ENCODE measurements at places on chromosomes 4 and X.

GRCh38 chr4:126004941-126005340, 690.2 kb downstream of the FAT4 start:
- DNase-seq: no peak

DNA sequence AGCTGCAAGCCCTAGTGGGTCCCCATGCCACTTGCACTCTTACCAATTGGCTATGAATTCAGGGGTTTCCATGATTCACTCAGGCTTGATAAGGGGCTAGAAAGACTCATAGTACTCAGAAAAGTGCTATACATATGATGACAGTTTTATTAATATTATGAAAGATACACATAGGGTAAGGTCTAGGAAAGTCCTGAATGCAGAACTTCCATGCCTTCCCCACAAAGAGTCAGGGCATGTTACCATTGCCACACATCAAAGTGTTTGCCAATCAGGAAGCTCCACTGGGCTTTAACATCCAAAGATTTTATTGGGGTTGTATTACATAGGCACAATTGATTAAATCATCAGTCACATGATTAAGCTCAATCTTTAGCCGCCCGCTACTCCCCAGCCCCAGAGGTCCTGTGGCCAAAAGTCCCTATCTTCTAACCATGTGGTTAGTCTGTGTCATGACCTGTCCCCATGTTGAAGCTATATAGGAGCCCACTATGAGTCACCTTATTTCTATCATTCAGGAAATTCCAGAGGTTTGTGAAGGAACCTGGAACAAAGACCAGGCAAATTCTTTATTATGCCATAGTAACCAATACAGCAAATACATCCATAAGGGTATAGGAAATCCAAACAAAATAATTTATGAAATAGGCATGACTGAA, 635.6 kb downstream of the STPG2 start:
- DNase-seq: no peak

DNA sequence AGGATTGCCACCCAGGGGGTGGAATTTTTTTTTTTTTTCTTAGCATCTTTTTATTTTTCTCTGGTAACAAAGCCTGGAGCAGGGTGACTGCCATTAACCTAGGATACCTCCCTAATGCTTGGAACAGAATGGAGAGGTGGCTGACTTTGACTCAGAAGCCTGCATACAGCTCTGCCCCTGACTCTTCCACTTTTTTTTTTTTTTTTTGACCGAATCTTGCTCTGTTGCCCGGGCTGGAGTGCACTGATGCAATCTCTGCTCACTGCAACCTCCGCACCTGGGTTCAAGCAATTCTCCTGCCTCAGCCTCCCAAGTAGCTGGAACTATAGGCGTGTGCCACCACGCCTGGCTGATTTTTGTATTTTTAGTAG, 341 bp upstream of the SLC2A9 start:
- DNase-seq: no peak

- no peak for DNase-seq
Observed at GRCh38 chr4:105558277-105558676, 5.9 kb downstream of the ARHGEF38 start.

- DNase-seq: no peak
Observed at GRCh38 chr4:141346144-141346543, 125.4 kb downstream of the ZNF330 start.

- no peak for DNase-seq
Observed at GRCh38 chrX:68758671-68759070, 70.2 kb upstream of the EFNB1 start.
